ENCODE measurements at places on chromosomes 4 and X.

- DNase-seq, result no peak
Observed at GRCh38 chr4:36844448-36844847, 400.1 kb upstream of the NWD2 start.

DNA sequence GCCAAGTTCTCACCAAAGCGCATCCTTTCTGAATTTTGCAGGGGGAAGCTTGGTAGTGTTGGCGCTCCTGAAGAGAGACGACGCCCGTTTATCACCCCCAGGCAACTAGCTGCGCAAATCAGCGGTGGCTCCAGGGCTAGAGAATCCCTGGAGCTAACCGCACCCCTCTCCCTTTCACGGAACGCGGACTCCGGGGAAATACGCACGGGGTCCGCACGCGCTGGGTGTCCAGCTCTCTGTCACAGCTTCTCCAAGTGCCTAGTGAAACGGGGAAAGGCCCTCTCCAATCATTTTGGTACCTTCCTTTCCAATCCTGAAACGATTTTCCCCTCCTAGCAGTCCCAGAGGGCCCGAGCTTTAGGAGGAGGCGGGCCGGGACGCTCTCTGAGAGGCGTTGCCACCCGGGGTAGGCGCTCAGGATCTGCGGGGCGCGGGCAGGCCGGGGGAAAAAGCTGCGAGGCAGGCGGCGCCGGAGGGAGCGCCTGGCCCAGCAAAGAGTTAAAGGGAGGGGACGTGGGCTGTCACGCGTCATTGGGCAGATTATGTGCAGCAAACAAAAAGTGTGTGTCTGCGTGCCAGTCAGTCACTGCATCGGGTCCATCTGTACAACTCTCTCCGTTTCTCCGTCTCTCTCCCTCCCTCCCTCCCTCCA lies at the start of gene PRDM8:
Gene PRDM8, plus strand, starts transcription at position 582 of the 652 bp plus-strand sequence. CDS start 2,578 bp downstream, outside the sequence.
- DNase-seq, result peak; percentile 25

DNA sequence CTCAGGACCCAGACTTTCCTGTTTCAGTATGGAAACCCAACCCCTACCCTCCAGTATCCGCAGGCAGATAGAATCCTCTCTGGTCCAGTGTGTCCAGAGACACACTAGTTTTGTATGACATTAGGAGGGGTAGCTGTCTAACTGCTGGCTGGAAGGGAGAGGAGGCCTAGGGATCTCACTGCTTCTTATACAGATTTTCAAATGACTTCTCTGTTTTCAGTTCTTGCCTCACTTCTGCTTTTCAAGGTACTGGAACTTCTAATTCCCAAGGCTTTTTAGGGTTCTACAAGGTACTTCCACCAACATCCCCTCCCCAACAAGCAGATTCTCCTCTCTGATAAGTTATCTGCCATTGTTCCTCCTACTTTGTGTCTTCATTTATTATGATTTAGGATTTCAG lies 6.1 kb downstream of the SGCB start:
- DNase-seq, result no peak

DNA sequence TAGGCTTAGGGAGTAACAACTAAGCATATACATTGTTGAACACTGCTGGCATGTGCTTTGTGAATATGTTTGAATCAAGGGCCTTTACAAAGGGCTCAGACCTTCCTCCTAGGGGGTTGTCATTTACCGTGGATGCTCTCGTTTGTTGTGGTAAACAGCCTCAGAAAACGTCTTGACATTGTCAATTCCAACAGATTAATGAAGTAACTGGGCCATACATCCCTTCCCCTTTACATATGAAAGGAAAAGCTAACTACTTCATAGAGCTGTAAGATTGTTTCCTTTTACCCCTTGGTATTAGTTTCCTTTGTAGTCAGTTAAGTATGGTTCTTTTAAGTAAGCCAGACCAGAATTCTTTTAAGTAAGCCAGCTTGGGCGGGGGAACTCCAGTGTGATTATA lies 42.9 kb downstream of the FAT4 start:
- DNase-seq, result no peak

DNA sequence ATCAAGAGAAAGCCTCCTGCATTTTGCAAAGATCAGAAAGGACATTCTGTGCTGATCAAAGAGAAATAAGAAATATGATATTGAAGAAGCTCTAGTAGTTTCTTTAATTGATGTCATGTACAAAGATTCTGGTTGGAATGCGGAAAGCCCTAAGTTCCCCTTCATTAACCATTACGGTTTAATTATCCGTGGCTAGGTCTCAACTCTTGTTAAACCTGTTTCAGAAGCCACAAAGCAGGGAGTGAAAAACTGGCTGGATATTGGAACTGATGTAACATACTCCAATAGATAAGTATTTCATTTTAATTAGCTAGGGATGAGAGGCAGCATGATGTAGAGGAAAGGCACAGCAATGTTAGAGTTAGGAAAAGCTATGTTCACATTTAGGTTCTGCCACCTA lies 55.7 kb downstream of the SPANXN3 start:
- no peak for DNase-seq

DNA sequence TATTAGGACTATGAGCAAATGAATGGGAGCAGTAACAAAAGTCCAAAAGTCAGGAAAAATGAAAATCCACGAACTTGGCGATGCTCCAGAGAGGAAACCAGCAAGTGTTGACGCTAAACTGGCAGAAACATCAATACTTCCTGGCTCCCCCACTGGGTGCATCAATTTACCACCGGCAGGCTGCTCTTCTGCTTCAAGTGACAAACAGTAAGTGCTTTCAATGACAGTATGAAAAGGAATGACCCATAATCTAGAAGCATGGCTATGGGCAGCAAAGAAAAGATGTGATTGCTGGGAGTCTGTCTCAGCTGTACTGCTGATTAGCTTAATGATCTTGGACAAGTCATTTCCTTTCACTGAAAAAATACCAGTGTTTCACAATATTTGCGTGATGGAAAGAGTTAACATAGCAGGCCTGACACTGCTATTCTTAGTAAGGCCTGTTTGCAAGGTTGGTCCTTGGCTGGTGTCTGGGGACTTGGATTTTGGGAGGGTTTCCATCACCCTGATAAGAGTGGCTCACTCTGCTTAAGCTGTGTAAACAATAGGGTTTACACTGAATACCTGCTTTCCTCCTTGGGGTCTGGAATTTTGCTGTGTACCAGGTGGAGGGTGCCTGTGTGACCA lies 8.7 kb downstream of the ATP11C start:
- DNase-seq, result no peak

DNA sequence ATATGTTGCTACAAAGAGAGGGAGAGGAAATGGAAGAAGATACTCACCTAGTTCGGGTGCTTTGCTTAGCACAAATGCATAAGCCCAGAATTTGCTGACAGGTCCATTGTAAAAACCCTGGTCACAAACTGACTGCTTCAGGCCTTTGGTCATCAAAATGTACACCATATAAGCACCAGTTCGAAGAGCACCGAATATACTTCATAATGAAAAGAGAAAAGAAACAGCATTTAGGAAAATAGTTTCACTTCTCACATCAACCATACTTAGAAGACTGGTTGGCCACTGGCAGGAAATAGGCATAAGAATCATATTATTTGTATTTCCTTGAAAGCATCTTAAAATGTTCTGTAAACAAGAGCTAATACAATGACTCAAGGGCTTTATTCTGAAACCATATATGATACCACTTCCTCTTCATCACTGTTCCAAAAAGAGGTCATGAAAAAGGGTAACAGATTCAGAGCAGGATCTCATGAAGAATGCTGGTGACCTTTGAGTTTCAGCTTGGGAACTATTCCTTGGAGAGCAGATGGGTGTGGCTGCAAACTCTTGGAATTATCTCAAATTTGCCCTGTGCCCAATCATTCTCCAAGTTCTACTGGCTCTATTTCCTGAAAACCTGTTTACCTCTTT lies 138.7 kb downstream of the ELOVL6 start:
- DNase-seq, result no peak

DNA sequence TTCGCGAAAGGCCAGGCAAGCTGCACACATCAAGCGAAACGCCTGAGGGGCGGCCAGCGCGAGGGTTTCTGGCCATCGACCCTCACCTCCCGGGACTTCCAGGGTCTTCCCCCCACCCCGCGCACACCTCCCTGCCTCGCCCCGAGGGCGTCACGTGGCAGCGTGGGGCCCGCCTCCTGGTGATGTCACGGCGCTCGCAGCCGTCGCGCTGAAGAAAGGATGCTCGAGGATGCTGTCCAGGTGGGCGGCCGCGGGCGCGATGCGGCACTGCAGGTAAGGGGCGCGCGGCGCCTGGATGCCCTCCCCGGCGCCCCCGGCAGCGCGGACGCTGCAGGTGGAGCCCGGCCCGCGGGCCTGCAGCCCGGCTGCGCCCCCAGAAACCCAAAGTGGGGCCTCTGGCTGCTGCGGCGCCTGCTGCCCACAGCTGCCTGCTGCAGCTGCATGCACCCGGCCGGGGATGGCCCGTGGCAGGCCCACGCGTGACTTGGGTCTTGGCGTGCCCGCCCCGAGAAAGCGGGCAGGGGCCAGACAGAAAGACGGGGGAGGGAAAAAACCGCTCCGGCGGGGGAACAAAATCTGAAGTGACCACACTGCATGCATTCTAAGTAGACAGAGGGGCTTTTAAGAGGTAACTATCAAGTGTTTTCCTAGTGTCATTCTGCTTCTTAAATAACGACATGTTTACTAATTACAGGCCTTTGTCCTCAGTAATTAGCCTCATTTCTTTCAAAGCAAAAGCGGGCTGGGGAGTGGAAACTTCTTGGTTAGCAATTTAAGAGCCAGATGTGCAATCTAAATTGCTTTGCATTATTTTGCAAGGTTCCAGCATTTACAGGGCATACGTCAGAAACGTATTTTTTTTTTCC lies 1.7 kb downstream of the CLCN4 start:
- no peak for DNase-seq

- no peak for DNase-seq
Observed at GRCh38 chrX:3142259-3143042, 101.2 kb downstream of the ARSF start.

GRCh38 chr4:105128208-105128607 lies 18.5 kb upstream of the TET2 start:
- DNase-seq, result no peak

GRCh38 chr4:85414972-85415371 lies 60.0 kb upstream of the ARHGAP24 start:
- DNase-seq, result no peak
